ENCODE measurements at places on chromosomes 13 and 19.

DNA sequence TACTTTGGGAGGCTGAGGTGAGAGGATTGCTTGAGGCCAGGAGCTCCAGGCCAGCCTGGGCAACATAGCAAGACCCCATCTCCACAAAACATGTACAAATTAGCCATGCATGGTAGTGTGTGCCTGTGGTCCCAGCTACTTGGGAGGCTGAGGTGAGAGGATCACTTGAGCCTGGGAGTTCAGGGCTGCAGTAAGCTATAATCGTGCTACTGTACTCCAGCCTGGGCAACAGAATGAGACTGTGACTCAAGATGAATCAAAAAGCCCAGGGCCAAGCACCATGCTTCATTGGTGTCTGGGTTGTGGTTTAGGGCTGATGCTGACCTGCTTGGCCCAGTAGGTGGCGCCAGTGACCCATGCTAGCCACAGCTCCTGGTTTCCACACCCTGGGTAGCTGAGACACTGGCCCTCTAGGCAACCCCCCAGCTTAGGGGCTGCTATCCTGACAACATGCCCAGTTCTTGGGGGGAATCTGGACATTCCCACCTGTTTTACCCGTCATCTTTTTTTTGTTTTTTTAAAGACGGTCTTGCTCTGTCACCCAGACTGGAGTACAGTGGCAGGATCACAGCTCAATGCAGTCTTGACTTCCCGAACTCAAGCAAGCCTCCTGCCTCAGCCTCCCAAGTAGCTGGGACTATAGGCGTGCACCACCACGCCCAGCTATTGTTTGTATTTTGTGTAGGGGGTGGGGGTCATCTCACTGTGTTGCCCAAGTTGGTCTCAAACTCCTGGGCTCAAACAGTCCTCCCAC lies 5.5 kb downstream of the CCDC124 start:
- peak; percentile 79 for DNase-seq
- H3K27ac ChIP-seq, result no peak overlapping the region

GRCh38 chr19:18460900-18461299 lies 23.0 kb upstream of the ISYNA1 start:
- DNase-seq, result no peak
- H3K36me3 ChIP-seq, result no peaks in the 10 kb centered on the region
- H3K27ac ChIP-seq, result no peak overlapping the region

- no peak overlapping the region for H3K4me3 ChIP-seq
- DNase-seq, result peak; percentile 80
- H3K36me3 ChIP-seq, result no peaks in the 10 kb centered on the region
- H3K27ac ChIP-seq, result no peak overlapping the region
These were observed 10.1 kb downstream of the GRIN2D start for GRCh38 chr19:48403606-48404005.

GRCh38 chr19:43725468-43725867 lies 9.6 kb downstream of the IRGC start:
- no peak for DNase-seq
- H3K4me3 ChIP-seq, result no peak overlapping the region
- no peak overlapping the region for H3K27ac ChIP-seq
- no peaks in the 10 kb centered on the region for H3K27me3 ChIP-seq

DNA sequence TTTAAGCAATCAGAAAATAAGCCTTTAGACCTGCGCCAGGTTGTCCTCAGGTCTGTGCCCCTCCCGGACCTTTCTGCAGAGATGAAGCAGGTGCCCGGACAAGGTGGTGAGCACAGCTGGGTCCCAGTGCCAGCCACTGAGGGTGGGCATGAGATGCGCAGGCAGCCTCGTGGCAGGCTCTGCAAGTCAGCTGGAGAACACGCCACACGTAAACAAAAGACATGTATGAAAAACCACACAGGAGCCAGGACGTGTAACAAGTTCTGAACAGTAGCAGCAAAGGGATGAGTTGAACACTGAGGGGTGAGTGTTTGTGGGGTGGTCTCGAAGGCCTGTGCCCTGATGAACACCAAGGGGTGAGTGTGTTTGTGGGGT lies 68.8 kb upstream of the MCF2L start:
- H3K4me1 ChIP-seq, result peaks cover 59% of the 10 kb centered on the region
- no peak overlapping the region for H3K4me3 ChIP-seq
- no peak overlapping the region for H3K27ac ChIP-seq

GRCh38 chr13:25978961-25979360 lies 72.9 kb downstream of the SHISA2 start:
- H3K4me3 ChIP-seq, result no peak overlapping the region
- H3K4me1 ChIP-seq, result peaks cover 51% of the 10 kb centered on the region
- H3K27me3 ChIP-seq, result no peaks in the 10 kb centered on the region
- H3K36me3 ChIP-seq, result no peaks in the 10 kb centered on the region
- no peak for DNase-seq

GRCh38 chr13:42405665-42406390 lies 133.9 kb downstream of the AKAP11 start:
- DNase-seq, result no peak
- no peaks in the 10 kb centered on the region for H3K27me3 ChIP-seq
- no peaks in the 10 kb centered on the region for H3K4me1 ChIP-seq
- no peak overlapping the region for H3K4me3 ChIP-seq

DNA sequence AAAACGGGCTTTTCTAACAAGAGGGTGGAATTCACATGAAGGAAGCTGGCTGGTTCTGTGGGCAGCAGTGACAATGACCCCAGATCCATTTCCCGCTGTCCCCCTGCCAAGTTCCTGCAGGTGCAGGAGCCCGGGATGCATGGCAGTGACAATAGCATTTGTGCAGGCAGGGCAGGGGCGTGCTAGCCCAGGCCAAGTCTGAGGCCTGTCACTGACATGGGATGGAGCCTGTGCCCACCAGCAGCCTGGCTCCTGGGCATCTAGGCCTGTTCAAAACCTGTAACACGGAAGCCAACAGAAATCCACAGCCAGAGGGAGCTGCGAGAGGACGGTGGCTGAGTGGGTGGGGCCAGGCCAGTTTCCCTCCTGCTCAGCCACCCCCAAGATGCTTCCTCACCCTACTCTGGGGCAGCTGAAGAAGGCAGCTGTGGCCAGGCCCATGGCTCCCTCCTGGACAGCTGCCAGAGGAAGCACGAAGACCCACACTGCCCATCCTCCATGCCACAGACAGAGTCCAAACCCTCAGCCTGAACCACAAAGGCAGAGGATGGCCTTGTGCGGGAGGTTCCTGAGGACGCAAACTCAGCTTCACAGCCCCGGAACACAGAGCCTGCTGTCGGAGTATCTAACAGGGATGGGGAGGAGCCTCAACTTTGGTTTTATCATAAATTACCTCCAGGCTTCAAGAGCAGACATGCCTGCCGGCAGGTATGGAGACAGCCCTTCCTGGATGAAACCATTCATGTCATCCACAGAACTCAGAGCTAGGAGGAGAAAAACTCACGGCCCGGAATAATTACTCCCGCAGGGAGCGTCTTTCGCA lies 74.0 kb downstream of the CEBPG start:
- no peak overlapping the region for H3K4me3 ChIP-seq
- H3K36me3 ChIP-seq, result no peaks in the 10 kb centered on the region
- DNase-seq, result no peak
- H3K27me3 ChIP-seq, result no peaks in the 10 kb centered on the region
- no peaks in the 10 kb centered on the region for H3K4me1 ChIP-seq
- no peak overlapping the region for H3K27ac ChIP-seq

DNA sequence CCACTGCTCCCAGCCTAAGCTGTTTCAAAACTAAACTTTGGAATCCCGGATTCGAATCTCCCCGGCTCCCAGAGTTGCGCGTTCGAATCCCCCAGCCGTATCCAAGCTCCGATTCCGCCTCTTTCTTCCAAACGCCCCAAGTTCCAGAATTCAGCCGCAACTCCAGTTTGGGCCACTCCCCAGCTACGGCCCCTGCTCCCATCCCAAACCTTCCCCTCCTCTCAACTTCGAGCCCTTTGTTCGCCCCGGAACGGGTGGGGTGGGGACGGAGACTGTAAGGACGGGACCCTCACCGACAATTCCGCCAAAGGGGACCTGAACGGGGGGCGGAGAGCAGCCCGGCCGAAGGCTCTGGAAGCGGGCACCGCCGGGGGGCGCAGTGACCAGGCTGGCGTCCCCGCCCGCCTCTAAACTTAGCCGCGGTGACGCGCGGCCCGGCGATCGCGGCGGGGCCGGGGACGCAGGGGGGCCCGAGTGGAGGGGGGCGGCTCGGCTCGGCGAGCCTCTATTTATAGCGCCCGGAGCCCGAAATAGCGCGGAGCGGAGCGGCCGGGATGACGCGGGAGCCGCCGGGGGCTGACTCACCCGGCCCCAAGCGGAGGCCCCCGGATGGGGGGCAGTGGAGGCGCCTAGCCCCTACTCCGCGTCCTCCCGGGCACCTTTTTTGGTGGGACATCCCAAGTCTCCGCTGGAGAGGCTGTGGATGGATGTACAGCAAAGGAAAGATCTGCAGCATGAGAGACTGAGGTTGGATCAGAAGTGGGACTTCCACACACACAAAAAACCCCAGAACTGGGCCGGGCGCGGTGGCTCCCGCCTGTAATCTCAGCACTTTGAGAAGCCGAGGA lies 4.9 kb upstream of the ERCC1 start:
- H3K4me1 ChIP-seq, result peaks cover 5% of the 10 kb centered on the region
- peaks cover 15% of the 10 kb centered on the region for H3K27me3 ChIP-seq
- peak; percentile 89 for DNase-seq
- no peak overlapping the region for H3K27ac ChIP-seq
- peak overlapping the region; percentile 60 for H3K4me3 ChIP-seq

GRCh38 chr13:39603424-39603947 lies 493 bp upstream of the LHFPL6 start:
- DNase-seq, result peak; percentile 29
- no peak overlapping the region for H3K27ac ChIP-seq
- H3K4me3 ChIP-seq, result peak overlapping the region; percentile 84
- H3K36me3 ChIP-seq, result no peaks in the 10 kb centered on the region

GRCh38 chr13:32951580-32951979 lies 64.6 kb upstream of the KL start:
- no peaks in the 10 kb centered on the region for H3K36me3 ChIP-seq
- no peaks in the 10 kb centered on the region for H3K4me1 ChIP-seq
- no peak overlapping the region for H3K4me3 ChIP-seq
- H3K27ac ChIP-seq, result no peak overlapping the region

DNA sequence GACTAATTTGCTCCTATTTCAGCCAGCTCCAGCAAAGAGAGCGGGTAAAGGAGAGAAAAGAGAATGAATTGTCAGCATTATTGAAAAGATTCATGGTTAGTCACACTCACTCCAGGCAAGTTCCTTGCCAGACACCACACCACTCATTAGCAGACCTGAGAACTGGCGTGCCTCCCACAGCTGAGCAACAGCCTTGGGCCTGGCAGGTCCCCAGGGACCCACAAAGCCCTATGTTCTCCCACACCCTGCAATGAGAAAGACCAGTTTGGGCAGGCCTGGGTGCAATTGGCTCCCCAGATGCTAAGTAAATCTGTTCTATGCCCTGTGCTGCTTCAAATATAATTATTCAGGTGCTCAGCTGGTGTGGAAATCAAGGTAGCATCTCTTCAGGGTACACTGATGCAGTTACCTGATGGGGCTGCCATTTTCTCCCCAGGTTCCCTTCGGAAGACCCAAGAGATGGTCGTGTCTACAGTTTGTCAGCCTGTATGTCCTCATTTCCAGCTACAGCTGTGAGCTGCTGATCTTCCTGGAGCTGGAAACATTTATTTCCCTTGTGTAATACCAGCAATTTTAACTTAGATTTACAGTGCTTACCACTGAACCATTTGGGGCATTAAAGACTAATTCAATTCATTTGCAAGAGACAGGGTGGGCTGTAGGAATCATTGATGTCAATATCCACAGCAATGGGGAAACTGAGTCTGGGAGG lies 405.0 kb downstream of the COG6 start:
- no peak for DNase-seq
- H3K27ac ChIP-seq, result no peak overlapping the region
- no peaks in the 10 kb centered on the region for H3K4me1 ChIP-seq
- H3K27me3 ChIP-seq, result no peaks in the 10 kb centered on the region
- H3K4me3 ChIP-seq, result no peak overlapping the region

- H3K4me3 ChIP-seq, result peak overlapping the region; percentile 47
- no peak overlapping the region for H3K27ac ChIP-seq
- H3K36me3 ChIP-seq, result no peaks in the 10 kb centered on the region
- H3K27me3 ChIP-seq, result peaks cover 29% of the 10 kb centered on the region
These were observed 136.9 kb downstream of the USP12 start for GRCh38 chr13:27034678-27035111.

- peaks cover 5% of the 10 kb centered on the region for H3K36me3 ChIP-seq
- DNase-seq, result no peak
- no peaks in the 10 kb centered on the region for H3K27me3 ChIP-seq
These were observed 27.2 kb upstream of the POU4F1 start for GRCh38 chr13:78630511-78630910.

Measured in neural progenitor cell (in vitro differentiated cells).